ENCODE measurements at places on chromosomes 3 and 15.

DNA sequence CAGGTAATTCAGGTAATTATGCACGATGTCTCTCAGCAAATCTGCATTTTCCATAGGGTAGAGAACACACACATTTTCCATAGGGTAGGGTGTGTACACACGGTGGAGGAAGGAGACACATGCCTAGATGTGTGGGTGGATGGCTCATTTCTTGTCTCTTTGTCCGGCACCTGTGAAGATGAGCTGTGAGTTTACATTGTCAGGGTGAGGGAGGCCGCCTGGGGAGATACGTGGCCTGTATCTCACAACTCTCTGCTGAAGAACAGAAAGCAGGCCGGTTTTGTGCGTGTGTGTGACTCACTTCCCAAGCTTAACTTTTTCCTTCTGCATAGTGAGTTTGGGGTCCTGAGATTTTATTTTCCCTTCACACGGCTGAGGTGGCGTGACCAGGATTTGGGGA lies 60.3 kb downstream of the SLC6A6 start:
- DNase-seq = no peak

DNA sequence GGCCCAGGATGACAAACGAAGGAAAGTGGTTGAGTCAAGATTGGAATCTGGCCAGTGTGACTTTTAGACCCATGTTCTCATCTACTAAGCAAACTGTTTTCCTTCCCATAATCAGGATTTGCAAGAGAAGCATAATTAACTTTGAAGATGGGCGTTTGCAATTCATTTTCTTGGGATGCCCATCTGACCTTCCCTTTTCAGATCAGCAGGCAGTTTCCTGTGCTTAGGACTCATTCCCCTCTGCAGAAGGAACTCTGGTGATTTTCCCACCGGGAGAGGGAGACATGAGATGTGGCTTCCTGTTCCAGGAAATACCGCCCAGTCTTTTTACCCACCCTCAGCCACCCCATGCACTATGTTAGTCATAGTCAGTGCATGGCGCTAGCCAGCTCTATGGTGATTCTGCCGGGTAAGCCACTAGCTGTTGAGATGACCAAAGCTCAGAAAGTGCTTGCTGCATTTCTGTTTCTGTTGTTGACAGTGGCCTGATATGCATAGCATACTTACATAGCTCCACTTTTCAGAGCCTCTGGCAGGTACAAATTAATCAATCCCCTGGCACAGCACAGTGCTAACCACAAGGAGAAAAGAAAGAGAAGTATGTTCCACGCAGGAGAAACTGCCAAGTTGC lies 129.4 kb downstream of the VGLL4 start:
- DNase-seq = no peak

GRCh38 chr3:123161167-123161566 lies 40.6 kb upstream of the SEC22A start:
- DNase-seq = no peak

GRCh38 chr3:186453531-186453930 lies 90.6 kb downstream of the CRYGS start:
- DNase-seq = no peak

- no peak for DNase-seq
These were observed 74.9 kb downstream of the OCA2 start for GRCh38 chr15:28023933-28024888.

DNA sequence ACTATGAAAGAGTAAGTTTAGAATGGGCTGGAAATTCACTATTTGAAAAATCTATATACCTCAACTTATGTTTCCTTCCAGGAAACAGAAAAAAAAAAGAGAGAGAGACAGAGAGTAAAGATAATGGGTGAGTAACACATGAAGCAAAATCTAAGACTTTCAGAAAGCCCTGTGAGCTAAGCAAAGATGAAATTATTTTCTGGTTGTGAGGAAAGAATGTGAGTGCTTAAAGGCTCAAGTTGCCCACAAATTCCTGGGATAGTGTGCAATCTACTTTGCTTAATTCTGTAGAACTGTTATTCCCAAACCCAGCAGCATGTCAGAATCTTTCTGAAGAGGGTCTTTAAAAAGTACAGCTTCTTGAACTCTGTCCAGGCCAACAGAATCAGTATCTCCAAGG lies 337.7 kb upstream of the AGTR1 start:
- DNase-seq = no peak

DNA sequence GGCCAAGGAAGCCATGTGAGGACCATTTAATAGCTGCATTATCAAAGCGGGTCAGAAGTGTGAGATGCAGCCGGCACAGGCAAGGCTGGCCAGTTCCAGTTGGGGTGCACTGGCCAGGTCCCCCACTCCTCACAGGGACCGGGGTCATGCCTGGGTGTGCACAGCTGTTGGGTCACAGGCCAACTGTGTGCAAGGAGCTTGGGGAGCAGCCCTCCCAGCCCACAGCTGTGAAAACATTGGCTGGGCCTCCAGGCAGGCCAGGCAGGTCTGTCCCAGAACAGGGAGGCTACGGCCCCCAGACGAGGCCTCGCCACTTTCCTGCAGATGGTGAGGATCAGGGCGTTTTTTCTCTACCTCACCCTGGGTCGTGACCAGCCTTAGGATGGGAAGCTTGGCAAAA lies 521.0 kb downstream of the NTRK3 start:
- DNase-seq = no peak

- DNase-seq = no peak
These were observed 71.9 kb upstream of the MBNL1 start for GRCh38 chr3:152196782-152197181.

GRCh38 chr3:8741581-8742261 lies 8.1 kb downstream of the CAV3 start:
- DNase-seq = no peak

- no peak for DNase-seq
These were observed 214.9 kb upstream of the WNT5A start for GRCh38 chr3:55701997-55702396.

DNA sequence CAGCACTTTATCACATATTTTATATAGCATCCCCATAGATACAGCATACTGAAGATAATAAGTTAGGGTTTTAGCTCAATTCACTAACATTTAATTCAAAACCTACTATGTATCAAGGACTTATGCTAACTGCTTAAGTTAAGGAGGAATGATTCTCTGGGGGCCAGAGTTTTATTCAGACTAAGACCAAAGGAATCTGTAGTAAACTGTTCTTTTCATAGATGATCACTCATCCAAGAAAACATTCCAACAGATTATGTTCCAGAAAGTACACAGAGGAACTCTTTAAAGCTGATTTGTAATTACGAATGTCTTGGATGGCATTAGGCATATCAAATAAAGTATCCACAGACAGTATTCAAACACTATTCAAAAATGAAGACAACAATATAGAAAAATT lies 226.4 kb downstream of the SCAPER start:
- DNase-seq = no peak

DNA sequence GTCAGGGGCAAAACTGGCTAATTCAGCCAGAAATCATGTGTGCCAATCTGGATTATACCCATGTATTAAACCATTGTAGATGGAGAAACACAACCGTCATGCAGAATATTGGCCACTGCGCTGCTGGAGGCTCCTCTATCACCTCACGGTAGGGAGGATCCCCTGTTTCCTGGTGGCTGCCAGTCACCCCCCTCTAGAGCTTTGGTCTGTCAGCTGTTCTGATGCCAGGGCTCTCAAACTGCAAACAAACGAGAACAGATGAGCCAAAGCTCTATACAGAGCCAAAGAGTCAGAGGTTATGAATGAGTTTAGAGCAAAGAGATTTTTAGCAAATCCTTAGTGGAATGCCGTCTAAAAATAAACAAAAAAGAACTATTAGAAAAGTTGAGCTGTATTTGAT lies 62.5 kb downstream of the IL20RB start:
- no peak for DNase-seq

DNA sequence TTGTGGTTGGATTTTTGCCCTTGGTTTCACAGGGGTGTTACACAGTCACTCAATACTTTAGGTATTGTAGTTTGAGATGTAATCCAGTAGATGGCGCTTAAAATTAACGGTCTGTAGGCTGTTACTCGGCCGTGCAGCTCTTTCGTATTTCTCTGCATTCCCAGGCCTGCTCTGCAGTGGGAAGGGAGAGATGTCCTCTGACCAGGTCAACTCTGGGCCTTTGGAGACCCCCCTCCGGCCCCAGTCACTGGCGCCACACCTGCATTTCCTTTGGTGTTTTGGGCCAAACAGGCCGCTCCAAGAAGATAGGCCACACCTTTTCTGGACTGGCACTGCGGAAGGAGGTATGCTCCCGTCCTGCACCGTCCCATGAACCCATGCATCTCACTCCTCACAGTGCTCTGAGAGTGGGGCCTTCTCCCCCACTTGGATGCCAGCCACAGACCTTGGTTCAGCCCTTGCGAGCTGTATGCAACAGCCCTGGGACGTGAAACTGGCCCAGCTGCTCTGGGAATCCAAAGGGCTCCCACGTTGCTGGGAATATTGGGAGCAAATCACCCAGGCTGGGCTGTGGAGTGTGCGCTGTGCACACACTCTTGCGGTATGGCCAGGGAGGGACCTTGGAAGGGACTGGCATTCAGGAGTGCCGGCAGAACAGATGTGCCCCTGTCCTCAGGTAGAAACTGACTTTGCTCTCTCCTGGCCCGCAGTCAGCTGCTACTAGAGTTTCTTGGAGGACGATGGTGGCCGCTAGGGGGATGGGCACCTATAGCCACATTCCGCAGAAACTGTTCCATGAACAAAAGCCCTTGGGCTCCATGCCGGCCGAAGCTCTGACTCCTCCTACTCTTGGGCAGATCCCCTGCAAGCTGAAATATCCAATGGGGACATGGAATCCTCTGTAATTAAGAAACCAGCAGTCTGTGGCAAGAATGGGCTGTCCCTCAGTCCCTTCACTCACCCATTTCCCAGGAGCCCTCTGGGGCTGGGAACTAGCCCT lies 410.5 kb upstream of the CADM2 start:
- no peak for DNase-seq

DNA sequence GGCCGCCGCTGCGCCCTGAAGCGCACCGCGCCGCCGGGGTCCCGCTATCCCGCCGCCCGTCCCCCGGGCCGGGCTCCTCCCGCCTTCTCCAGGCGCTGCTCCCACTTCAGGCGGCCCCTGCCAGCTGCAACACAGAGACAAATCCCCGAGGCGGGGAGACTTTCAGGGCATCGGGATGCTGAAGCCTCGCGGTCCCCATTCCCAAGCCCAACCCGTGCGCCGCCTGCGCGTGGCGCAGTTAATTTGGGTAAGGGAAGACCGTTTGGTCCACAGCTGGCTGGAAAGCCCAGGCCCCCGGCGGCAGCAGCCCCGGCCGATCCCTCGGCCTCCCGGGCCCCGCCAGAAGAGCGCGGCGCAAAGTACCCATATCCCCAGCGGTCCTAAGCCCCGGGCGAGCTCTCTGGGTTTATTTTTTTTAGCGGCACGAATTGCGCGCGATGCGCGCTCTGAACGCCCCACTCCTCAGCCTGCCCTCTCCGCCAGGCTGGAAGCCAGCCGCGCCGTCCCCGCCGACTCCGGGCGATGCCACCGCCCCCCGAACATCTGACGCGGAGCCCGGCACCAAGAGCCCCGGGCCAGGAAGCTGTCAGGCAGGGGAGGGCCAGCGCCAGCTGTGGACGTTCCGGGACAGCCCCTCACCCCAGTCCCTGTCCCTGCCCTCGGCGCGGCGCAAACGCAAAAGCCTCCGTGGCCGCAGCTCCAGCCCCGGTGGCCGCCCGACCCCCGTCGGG lies 517 bp downstream of the FBN1 start:
- DNase-seq = no peak

GRCh38 chr3:123287962-123288302 lies 86.2 kb downstream of the SEC22A start:
- DNase-seq = no peak

DNA sequence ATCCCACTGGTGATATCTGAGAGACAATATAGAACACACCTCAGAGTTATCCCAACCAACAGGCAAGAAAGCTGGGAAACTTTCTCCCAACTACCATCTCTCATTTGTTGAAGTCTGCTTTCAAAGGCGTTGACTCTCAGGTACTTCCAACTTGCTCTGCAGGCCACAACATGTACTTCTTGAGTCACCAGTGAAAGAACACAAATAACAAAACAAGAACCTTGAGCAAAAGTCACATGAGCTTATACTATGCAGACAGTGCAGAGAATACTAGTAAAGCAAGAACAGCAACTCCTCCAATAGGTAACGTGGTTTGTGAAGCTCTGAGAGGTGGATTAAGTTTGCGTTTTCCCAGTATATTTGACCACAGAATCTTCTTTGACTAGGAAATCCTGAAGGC lies 20.6 kb downstream of the SNTN start:
- no peak for DNase-seq

DNA sequence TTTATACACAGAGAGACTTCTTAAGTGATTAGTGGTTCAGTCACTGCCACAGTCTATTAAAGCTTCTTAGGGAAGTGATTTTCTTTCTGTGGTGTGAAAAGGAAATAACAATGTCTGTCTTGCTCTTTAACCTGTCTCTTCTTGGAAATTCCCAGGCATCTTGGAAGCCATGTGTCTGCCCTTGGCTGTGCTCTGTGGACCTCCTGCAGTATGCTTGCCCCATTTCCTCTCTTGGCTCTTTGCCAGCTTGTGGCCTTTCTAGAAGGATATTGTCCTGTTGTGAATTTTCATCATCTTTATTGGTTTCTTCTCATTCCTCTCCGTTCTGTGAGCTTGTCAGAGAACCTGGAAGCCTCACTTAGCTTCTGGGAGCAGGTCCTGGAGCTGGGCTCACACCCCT lies 338.4 kb upstream of the C2CD4B start:
- no peak for DNase-seq

GRCh38 chr3:156017352-156018030 lies 102.9 kb upstream of the KCNAB1 start:
- no peak for DNase-seq

DNA sequence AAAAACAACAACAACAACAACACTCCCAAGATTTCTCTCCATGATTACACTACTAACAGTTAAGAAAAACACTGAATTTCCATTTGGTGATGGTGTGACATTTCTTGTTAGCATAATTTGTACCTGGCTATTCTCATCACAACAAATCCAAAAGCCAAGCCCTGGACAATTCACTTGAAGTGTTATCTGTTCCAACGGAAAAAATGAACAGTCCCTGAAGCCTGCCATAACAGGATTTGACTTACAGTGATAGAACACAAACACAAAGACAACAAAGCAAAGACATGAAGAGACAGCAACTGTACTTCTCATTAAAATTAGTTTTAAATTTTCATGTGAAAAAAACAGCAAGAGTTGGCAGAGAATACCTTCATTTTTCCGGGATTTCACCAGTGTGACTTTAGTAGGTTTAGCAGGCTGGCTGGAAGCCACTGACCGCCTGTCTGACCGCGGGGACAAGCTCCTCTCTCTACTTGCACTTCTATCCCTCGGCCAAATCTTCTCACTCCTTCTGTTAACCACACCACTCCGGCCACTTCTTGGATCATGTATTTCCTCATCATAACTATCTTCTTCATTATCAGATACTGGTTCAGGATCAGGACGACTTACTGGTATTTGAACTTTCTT lies 56.3 kb downstream of the TJP1 start:
- no peak for DNase-seq
